ENCODE measurements at places on chromosomes 11 and 22.
A peak's percentile ranks its signal among the peaks of the same experiment; 100 is the strongest.

DNA sequence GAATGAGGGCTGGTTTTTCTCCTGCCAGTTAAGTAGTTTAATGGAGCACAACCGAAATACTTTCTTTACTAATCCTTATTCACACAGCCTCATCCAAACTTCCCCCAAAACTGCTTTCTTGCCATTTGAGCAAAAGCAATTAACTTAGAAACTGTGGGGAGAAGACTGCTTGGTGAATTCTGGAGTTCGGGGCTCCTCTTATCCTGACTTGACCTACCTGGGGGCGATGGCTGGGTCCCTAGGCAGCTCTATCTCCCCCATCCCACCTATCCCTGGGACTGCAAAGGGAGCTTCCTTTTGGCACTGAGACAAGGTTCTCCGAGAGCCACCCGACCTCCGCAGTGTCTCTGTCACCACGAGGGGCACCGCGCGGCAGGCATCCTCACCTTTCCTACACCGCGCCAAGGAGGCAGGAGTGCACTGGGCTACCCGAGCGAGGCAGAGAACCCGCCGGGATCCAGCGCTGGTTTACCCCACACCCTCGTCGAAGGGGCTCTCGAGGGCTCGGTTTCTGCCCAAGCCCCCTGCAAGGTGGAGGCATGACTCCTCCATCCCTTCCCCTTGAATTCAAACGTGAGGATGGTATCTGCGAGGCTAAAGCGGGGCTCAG is 759 bp downstream of the DESI1 start:
- DNase-seq = no peak

- no peak for DNase-seq
Measured at GRCh38 chr11:124340142-124340447, 20.1 kb upstream of the OR8D2 start.

- DNase-seq = no peak
Measured at GRCh38 chr22:36056980-36057379, 28.4 kb upstream of the RBFOX2 start.

GRCh38 chr11:44917741-44918140 is 32.9 kb downstream of the TP53I11 start:
- DNase-seq = no peak

- DNase-seq = no peak
Measured at GRCh38 chr11:38809521-38809920, 2211.5 kb upstream of the RAG2 start.

DNA sequence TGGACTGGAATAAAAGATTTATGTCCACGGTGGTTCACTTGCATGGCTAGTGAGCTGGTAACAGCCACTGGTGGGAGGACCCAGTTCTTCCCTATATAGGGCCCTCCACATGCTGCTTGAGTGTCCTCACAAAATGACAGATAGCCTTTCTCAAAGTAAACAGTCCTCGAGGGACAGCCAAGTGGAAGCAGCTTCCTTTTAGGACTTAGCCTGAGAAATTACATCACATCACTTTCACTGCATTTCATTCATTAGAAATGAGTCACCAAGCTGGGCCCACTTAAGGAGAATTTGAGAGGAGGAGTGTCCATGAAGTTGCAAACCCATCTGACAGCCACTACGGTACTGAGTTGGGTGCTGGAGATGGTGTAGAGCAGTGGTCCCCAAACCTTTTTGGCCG is 7.0 kb downstream of the ISX start:
- DNase-seq = peak; percentile 2

DNA sequence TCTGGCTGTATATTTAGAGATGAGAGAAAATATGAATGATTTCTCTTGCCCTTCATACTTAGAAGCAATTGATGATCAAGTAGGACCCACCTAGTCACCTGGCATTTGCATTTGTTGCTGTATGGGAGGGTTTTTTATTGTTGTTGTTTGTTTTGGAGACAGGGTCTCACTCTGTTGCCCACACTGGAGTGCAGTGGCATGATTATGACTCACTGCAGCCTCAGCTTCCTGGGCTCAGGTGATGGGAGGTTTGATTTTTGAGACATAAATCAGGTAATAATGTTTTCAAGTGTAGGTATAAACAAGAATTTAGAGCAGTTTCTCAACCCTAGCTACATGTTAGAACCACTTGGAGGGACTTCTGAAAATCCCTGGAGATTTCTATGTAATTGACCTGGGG is 63.0 kb downstream of the TNRC6B start:
- no peak for DNase-seq

GRCh38 chr11:66020618-66021357 is 5.5 kb downstream of the CATSPER1 start:
- DNase-seq = peak; percentile 34

DNA sequence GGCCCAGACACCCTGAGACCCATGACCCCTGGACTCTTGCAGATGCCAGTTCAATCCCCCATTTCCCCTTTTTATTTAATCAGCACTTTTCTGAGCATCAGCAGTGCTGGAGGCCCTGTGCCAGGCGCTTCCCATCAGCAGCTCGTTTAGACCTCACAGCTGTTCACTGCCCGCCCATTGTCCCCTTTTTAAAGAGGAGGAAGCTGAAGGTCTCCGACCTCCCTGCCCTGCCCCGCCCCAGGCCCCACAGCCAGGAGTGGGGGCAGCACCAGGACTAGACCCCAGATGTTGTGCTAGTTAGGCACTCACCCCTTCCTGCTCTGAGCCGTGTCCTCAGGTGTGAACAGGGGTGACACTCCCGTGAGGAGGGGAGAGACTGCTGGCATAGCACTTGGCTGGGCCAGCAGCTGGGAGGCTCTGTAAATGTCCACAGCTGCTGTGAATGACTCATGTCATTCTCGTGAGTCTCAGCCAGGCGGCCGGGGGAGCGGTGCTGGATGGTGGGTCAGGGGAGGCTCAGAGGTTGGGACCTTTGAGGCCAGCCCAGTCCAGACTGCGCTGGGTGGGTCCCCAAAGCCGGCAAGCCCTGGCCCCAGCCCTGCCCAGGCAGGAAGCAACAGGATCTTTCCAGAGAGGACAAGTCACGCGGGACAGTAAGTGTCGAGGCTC is 19.9 kb downstream of the EMID1 start:
- DNase-seq = no peak

DNA sequence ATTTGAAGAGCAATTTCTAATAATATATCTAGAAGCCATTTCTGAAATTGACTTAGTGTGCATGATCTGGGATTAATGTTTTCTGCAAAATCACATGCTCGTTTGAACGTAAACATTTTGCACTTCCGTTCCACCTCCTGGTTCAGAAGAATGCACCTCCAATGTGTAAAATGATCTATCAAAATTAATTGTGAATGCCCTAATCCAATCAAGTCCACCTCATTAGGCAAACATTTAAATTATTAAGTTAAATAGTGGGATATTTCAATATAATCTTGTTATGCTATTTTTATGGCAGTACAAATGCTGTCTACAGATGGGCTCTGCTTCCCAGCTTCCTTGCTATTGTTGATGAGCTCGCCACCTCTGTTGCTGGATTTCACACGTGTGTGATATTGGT is 542.5 kb downstream of the INSC start:
- no peak for DNase-seq

GRCh38 chr22:19105867-19106802 is 16.1 kb downstream of the DGCR2 start:
- DNase-seq = no peak

DNA sequence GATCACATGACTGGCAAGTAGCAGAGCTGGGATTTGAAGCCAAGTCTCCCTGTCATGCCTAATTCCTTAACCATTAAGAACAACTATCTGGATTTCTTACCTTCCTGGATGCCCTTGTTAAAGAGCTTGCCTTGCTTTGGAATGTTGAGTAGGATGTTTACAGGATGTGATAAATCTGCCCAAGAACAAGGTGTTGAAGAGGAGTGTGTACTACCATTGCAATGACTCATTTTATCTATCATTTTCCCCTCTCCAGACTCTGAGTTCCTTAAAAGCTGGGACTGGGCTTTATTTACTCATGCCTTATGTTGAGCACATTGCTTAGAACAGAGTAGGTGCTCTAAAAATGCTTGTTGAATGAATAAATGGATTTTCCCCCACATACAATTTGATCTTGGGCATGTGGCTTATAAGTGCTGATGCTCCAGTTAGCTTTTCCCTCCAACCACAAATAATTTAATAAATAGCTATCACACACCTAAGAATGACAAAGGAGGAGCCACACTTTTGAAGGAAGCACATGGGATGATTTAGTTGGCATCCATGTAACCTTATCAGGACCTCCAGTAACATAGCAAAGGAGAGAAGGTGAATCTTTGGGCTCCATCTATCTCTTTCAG is 268.6 kb upstream of the SESN3 start:
- DNase-seq = peak; percentile 51

DNA sequence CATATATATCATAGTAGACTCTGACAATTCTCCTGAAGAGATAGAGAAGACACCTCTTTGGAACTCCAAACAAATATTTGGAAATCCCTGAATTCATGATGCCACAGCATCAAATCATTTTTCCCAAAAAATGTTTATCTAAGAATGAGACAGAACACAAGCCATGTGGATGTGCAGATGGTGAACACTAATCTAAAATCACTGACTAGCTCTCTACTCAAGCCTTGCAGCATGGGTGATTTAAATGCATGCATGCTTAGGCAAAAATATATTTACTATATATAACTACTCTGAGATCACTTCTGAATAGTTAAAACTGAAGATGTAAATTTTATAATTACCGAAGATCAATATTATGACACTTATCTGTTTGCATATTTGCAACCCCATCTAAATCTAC is 289.9 kb downstream of the GUCY1A2 start:
- no peak for DNase-seq

DNA sequence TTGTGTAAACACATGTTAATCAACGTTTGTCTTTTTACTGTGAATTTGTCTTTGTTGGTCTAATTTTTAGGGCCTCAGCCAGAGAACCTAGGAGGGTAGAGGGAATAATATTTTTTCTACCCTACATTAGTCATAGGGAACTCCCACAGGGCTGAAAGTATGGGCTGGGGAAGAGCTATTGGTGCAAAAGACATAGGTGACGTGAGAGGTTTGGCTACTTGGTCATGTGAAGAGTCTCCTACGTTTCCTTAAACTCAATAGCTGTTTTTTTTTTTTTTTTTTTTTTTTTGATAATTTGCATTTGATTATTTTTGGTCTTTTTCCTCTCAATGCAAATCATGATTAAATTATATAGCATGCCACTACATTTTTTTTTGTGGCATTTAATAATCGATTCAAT is 15.9 kb upstream of the MMP7 start:
- DNase-seq = no peak
